ENCODE measurements at places on chromosomes 5 and 9.

DNA sequence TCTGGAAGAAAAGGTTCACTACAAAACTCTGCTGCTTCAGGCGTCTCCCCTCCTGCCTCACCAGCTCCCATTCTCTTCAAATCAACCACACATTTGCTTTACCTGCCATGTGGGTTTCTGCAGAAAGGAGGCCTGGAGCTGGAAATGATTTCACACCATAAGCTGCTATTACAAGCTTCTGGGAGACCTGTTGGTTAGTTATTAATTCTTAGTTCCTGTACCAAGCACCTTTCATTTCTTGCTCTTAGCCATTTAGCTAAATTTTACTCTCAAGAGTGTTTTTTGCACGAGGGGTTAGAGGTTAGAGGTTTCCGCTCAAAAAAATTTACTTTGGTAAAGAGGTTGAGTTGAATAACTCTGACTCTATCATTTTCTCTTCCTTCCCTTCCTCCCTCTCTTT, 70.3 kb downstream of the MAP1B start:
- DNase-seq: no peak

DNA sequence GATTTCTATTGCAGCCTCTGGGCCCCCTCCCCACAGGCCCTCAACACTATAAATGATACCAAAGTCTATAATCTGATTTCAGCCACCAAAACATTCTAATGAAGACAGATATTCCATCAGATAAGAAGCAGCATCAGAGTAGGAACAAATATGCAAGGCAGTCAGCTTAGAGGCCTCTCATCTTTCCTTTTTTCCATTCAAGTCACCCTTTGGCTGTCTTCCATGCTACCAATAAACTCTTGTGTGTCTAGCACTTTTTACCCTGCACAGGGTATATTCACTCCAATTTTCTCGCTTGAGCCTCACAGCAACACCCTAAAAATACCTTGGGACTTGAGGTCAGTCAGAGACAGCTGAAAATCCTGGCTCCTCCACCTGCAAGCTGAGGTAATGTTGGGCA, 193.7 kb downstream of the BRINP1 start:
- DNase-seq: no peak

GRCh38 chr5:81817086-81817485, 66.2 kb upstream of the SSBP2 start:
- DNase-seq: no peak

GRCh38 chr5:93674138-93674537, 67.3 kb downstream of the POU5F2 start:
- no peak for DNase-seq

DNA sequence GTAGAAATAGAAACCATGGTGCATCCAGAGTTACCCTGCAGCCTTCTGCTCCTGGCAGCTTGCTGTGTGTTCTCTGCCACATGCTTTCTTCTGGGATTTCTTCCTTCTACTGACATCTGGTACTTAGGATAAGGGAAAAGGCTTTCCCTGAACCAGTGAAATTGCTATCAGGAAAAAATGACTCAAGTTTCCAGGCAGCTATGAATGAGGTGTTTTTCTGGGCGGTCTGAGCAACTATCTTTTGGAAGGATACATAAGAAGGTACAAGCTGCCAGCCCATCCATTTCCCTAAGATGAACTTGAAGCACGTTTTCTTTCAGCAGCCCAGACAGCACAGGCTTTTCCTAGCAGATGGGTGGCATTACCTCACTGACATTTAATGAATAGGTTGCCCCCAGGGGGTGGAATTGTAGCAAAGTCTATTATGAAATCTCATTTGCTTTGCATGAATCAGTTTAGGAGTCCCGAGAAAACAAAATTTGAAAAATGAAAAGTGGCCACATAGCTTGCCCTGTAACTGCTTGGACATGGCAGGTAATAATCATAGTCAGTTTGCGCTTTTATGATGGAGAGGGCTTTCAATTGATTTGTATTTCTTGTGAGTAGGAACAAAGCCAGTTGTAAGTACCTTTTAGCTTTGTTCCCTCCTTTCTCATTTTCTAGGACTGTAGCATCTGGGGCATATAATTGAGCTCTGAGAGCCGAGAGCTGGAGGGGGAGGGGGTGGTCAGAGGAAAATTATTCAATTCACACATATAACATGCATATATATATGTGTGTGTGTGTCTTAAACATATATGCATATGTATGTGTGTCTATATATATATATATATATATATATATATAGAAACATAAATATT, 108.5 kb downstream of the C9orf152 start:
- peak; percentile 57 for DNase-seq

- no peak for DNase-seq
Observed at GRCh38 chr5:73942783-73943182, 316.8 kb downstream of the ARHGEF28 start.

- DNase-seq: peak; percentile 59
Observed at GRCh38 chr5:14726066-14726838, 61.7 kb downstream of the OTULIN start.

- DNase-seq: peak; percentile 50
Observed at GRCh38 chr9:35882263-35882848, 12.2 kb upstream of the OR13J1 start.

DNA sequence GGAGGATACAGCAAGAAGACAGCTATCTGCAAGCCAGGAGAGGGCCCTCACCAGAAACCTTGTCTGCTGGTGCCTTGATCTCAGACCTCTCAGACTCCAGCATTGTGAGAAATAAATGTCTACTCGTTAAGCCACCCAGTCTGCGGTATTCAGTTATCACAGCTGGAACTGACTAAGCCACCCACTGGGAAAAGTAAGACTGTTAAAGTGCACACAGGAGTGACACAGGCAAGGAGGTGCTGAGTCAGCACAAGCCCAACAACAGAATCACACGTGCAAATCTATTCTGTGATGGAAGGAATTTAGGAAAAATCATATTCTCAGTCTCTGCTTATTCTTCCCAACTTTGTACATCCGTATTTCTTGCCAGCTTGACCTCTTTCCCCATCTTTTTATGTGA, 200.0 kb downstream of the NR2F1-AS1 start:
- no peak for DNase-seq

DNA sequence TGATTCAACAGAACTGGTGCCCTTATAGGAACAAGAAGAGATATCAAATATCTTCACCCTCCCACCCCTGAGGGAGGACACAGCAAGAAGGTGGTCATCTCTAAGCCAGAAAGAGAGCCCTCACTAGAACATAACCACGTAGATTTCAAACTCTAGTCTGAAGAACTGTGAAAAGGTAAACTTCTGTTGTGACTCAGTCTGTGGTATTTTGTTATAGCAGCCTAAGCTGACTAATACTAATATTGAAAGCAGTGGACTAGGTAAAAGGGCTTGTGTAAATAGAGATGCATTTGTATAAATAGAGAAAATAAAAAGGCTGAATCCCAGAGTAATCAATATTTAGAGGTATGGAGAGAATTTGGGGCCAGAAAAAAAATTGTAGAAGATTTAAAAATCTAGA, 157.6 kb upstream of the CCNH start:
- no peak for DNase-seq

GRCh38 chr5:61737301-61737963, 405.4 kb downstream of the ZSWIM6 start:
- no peak for DNase-seq

- DNase-seq: no peak
Observed at GRCh38 chr5:179171251-179171815, 111.2 kb downstream of the ZNF354C start.

DNA sequence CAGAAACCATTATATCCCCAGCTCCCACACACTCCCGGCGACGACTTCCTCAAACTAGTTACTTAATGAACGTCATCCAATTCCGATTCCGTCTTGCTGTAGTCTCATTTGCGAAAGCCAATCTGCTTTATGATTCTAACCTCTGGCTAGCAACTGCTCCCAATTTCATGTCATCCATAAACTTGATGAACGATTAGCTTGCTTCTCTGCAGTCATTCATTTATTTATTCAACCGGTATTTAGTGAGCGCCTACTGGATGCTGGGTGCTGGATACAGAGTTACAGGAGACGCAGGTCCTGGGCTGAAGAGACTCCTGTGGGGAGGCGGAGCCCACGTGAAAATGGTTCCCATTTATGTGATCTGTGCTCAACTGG, 46.2 kb downstream of the TSPAN17 start:
- DNase-seq: no peak
